ENCODE measurements at places on chromosomes 13 and 19. TPM values are rescaled to one million over a fixed set of nuclear protein-coding genes. Genes with fewer than 3 reads are reported as not detected.

Gene ZNF99
- not detected for total RNA-seq

Gene SHD
- total RNA-seq = not detected

Gene LILRB4
- not detected for total RNA-seq

Gene TMEM91
- total RNA-seq = 3.5 TPM

Gene MCEMP1
- total RNA-seq = not detected

Gene FPR3
- total RNA-seq = not detected

Gene STAP2
- total RNA-seq = not detected

Gene GNG7
- not detected for total RNA-seq

Gene JAK3
- total RNA-seq = 0.36 TPM

Gene ADGRE3
- not detected for total RNA-seq
